ENCODE measurements at places on chromosomes 4 and X.

- DNase-seq = no peak
Observed at GRCh38 chrX:31061091-31061490, 10.8 kb downstream of the FTHL17 start.

DNA sequence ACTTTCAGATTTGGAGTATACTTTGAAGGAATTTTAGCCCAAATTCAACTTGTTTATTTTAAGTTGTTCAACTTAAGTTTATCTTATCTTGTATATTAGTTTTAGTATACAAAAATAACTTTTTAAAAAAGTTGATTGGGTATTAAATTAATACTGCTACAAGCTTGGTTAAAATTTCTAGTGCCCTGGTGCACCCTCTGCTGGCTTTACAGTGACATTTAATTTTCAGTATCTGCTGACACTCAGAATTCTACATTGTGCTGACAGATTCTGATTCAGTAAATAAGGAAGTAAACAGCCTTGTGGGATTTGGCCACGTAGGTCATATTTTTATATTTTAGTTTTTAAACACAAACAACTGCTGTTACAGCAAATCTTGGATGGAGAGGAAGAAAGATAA is 2.9 kb downstream of the EDA start:
- no peak for DNase-seq

- no peak for DNase-seq
Observed at GRCh38 chrX:135629342-135629741, 84.1 kb upstream of the CT45A1 start.

DNA sequence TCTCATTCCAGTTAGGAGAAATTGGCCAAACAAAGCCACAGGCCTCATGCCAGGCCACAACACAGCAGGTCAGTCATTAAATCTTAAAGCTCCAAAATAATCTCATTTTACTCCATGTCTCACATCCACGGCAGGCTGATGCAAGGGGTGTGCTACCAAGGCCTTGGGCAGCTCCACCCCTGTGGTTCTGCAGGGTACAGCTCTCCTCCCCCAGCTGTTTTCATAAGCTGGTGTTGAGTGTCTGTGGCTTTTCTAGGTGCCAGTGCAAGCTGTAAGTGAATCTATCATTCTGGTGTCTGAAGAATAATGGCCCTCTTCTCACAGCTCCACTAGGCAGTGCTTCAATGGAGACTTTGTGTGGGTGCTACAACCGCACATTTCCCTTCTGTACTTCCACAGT is 949.2 kb downstream of the TECRL start:
- DNase-seq = no peak

DNA sequence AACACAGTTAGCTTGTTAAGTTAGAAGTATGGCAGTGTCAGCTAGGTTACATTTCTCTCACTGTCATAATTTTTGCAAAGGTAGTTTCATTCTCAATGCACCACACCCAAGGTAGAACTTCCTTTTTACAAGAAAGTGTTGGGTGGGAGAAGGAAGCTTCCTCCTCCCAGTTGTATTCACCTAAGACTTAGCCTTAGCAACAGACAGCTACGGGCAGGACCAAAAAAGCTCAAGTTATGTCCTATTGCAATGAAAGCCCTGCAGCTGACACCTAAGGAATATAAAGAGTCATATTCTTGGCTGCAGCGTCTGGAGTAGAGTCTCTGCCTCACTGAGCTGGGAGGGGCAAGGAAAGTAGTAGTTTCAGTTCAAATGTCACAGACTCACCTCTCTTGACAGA is 25.1 kb upstream of the PRDM8 start:
- no peak for DNase-seq

GRCh38 chrX:22952010-22952409 is 47.8 kb upstream of the DDX53 start:
- no peak for DNase-seq

GRCh38 chr4:124710911-124711310 is 1.6 kb downstream of the ANKRD50 start:
- DNase-seq = peak; percentile 1

GRCh38 chr4:38672397-38673129 is 8.6 kb downstream of the KLF3 start:
- DNase-seq = no peak

DNA sequence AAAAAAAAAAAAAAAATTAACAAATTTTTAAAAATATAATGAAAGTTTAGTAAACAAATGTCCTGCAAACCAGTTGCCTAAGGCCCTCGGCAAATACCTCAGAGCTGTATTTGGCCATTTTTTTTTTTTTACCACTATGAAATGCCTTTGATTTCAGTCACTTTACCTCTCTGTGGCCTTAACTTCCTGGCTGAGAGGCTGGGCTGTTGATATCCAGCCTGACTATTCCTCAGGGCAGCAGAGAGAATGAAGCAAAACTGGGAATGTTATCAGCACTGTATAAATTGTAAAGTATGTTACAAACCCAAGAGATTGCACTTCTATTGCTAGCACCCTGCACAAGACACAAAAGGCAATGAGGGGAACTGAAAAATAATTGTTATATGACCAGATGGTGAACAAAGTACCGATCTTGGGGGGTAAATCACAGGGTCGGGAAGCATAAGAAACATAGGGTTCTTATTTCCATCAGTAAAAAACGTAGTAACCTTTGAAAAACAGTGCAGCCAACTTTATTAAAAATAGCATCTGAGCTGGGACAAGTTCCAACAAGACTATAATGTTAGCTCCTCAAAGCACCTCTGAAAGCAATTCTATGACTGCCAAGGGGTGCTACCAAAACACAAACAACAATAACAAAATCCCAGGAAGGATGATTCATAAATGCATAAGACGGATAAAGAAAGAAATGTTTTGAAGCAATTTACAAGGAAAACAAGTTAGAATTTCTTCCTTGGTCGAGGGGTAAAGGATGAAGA is 18.1 kb downstream of the USP46 start:
- DNase-seq = no peak

DNA sequence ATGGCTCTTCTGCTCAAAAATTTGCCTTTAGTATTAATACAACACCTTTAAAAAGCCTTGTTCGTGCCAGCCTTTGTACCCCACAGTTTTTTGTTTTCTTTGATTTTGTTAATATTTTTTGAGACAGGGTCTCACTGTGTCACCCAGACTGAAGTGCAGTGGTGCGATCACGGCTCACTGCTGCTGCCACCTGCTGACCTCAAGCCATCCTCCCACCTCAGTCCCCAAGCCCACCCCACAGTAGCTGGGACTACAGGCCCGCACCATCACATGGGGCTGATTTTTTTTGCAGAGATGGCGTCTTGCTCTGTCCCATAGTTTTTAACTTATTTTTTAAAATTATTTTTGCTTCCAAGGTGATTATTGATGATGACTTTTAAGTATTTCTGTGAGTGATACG is 134.0 kb downstream of the HTR2C start:
- DNase-seq = peak; percentile 24

GRCh38 chr4:113560579-113560978 is 201.0 kb downstream of the CAMK2D start:
- DNase-seq = no peak

DNA sequence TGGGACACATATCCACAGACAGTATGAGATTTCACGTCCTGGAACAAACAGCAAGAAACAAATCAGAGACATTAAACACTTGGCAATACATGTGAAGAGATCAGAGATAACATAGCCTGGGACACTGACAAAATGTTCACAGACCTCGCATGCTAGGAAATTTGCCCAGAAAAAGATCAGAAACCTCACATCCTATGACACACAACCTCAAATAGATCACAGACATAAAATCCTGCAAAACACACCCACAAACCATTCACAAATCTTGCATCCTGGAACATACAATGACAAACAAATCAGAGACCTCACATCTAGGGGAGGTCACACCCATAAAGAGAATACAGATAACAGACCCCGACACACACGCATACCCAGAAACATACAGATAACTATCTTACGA is 18.0 kb downstream of the SUV39H1 start:
- no peak for DNase-seq

All from SK-N-DZ (cell line).